ENCODE measurements at places on chromosomes 6 and 20.
A peak's percentile ranks its signal among the peaks of the same experiment; 100 is the strongest.

GRCh38 chr6:166296035-166296883 lies 11.9 kb downstream of the PRR18 start:
- no peak for DNase-seq

DNA sequence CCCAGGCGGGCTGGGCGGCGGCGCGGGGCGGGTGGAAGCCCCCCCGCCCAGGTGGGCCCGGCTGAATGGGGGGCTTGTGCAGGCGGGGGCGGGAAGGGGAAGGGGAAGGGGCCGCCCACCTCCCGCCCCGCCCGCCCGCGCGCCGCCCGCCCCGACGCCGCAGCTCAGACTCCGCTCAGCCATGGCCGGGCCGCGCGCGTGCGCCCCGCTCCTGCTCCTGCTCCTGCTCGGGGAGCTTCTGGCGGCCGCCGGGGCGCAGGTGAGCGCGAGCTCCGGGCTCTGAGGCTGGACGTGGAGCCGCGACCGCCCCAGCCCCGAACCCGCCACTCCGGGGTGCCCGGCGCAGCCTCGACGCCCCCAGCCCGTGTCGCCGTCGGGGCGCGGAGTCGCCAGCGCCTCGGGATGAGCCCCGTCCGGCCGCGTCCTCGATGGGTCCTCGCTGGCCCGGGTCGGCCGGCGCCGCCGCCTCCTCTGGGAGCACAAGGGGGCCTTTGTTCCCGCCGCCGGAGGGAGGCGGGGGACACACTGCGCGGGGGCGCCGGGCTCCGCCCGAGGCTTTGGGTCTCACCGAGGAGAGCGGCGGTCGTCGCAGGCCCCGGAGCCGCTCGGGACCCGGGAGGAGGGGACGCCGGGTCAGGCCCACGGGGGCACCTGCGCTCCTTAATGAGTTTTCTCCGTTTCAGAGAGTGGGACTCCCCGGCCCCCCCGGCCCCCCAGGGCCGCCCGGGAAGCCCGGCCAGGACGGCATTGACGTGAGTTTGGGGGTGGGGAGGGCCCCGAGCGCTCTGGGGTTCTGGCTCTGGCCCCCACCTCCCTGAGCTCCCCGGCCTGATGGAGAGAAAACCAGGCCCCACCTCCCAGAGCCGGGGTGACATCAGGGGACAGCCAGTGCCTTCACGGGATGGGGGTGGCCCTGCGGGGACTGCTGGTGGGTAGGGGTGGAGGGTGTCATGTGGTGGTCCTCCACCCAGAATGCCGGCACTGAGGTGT lies at the start of gene COL9A3:
Gene COL9A3 (plus strand): TSS at position 167 of the 990 bp plus-strand sequence. CDS start 15 bp downstream, at position 182.
- DNase-seq: peak; percentile 47

GRCh38 chr6:97049253-97050011 lies 124.9 kb downstream of the KLHL32 start:
- no peak for DNase-seq

DNA sequence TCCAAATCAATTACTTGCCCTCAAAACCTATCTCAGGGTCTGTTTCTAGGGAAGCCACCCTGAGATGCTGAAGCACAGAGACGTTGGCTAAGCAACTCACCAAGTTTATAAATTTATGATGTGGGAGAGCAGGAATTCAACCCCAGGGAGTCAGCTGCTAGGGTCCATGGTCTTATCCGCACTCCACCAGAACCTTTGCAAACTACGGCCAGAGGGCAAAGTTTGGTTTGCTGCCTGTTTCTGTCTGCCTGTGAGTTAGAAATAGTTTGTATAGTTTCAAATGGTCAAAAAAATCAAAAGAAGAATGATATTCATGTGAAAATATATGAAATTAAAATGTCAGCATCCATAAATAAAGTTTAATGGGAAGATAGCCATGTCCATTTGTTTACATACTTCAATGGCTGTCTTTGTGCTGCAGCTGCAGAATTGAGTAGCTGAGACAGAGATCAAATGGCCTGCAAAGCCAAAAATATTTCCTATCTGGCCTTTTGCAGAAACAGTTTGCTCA lies 83.7 kb upstream of the ZFP64 start:
- no peak for DNase-seq

- no peak for DNase-seq
These were observed 9.4 kb downstream of the RBM39 start for GRCh38 chr20:35732644-35732982.

- no peak for DNase-seq
These were observed 230.8 kb downstream of the BCAS1 start for GRCh38 chr20:53839423-53840176.

- DNase-seq: no peak
These were observed 535 bp downstream of the NKAIN2 start for GRCh38 chr6:123804014-123804786.

GRCh38 chr6:45454008-45454911 lies 76.5 kb upstream of the SUPT3H start:
- DNase-seq: no peak

DNA sequence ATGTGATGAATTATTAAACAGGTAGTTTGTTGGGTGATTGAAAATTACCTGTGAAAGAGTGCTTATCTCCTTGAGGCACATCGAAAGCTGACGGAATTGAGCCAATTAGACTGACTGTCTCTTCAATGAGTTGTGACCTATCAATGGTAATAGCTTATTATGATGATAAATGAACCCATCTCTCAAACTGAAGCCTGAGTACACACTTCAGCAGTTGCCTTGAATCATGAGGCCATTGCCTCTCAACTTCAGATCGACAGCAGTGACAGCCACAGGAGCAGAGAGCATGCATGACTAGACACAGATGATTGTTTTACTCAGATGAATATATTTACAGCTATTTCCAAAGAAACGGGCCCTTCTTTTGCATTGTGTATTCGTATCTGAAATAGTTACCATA lies 323.9 kb downstream of the LAMA2 start:
- DNase-seq: no peak

DNA sequence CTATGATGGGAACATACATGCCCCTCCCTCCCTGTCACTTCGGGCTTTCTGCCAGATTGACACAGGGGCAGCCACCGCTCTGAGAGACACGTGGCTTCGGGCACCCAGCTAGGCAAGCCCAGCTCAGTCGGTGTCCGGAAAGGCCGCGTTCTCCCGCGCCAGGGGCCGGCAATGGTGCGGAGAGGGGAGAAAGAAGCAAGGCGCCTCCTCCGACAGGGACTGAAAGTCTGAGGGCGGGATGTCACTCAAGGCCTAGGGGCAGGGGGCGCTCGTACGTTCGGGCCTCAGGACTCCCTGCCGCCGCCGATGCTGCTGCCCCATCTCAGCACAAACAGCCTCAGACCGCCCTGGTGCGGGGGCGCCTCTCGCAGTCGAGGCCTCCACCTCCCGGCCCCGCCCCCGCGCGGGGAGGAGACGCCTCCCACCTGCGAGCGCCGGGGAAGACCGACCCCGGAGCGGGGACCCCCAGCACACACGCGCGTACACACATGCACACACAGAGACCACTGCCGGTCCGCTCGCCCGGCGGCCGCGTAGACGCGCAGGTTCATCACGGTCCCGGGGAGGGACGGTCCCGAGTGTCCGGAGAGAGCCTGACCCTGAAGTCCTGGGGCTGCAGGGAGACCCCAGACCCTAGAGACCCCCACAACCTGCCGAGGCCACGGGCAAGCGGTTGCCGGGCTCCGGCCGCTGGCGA lies 1.9 kb downstream of the GRM4 start:
- DNase-seq: peak; percentile 84

- DNase-seq: no peak
These were observed 532.2 kb downstream of the CDH26 start for GRCh38 chr20:60490217-60491050.

All from NCI-H2171 (cell line).